ENCODE measurements at places on chromosomes 7 and 10.

DNA sequence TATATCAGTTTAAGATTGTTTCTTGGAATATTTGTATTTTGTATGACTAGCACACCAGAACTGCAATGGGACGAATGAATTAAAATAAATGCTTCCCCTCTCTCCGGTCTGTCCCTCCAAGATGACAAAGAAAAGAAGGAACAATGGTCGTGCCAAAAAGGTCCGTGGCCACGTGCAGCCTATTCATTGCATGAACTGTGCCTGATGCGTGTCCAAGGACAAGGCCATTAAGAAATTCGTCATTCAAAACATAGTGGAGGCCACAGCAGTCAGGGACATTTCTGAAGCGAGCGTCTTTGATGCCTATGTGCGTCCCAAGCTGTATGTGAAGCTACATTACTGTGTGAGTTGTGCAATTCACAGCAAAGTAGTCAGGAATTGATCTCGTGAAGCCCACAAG is 17.2 kb upstream of the PAPSS2 start:
- no peak for DNase-seq

DNA sequence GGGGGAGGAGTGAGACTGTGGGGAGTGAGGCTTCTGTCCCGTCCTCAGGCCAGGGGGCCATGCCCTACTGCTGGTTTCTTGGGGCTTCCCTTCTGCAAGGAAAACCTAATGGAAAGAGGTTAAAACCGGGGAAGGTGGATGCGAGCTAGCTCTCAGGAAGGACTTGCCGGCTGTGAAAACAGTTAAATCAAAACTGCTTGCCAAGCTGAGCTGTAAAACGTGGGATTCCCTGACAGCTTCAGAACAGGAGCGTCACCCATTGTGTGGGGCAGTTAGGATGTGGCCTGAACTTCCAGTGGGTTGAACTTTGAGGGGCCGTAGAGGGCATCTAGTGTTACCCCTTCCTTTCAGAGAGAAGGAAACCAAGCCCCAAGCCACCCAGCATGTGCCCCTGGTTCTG is 13.1 kb downstream of the TSPAN15 start:
- no peak for DNase-seq

GRCh38 chr10:60208676-60209269 is 180.9 kb downstream of the ANK3 start:
- DNase-seq: no peak

- no peak for DNase-seq
Observed at GRCh38 chr7:28685644-28686417, 272.3 kb downstream of the TRIL start.

DNA sequence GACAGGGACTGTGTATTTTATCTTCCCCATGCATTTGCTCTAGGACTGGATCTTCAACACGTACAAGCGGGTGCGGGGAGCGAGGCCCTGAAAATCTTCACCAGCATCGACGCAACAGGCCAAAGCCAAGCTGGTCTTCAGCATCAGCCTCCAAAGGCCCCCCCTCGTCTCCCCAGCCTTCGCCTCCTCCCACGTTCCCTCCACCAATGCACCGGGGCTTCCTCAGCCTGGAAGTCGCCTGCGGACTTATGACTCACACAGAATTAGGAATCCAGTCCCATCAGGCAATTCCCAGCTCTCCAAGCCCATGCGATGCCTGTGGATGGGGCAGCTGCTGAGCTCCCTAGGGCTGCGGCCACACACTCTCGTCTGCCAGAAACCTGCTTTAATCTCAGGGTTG is 36.3 kb upstream of the RNF32 start:
- DNase-seq: no peak

DNA sequence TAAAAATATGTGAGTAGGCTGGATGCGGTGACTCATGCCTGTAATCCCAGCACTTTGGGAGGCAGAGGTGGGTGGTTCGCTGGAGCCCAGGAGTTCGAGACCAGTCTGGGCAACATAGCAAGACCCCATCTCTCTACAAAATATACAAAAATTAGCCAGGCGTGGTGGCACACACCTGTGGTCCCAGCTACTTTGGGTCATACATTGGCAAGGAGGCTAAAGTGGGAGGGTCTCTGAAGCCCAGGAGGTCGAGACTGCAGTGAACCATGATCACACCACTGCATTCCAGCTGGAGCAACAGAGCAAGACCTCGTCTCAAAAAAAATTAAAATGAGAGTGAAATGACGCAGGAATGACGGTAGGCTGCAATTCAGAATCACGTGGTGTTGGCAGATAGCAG is 64.7 kb upstream of the SH2B2 start:
- DNase-seq: no peak

DNA sequence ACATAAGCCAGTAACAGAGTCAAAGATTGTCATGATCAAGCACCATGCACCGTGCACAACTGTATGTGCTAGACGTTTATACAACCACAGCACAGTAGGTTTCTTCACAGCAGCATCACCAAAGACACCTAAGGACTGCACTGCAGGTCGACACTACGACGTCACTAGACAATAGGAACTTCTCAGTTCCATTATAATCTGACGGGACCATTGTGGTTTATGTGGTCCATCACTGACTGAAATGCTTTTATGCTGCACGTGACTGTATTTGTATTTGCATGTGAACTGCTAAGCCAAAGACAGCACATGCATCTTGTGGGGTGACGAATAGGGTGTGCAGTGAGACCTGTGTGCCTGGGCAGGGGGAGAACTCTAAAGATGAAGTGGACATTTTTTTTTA is 164.9 kb downstream of the PARD3 start:
- DNase-seq: no peak

DNA sequence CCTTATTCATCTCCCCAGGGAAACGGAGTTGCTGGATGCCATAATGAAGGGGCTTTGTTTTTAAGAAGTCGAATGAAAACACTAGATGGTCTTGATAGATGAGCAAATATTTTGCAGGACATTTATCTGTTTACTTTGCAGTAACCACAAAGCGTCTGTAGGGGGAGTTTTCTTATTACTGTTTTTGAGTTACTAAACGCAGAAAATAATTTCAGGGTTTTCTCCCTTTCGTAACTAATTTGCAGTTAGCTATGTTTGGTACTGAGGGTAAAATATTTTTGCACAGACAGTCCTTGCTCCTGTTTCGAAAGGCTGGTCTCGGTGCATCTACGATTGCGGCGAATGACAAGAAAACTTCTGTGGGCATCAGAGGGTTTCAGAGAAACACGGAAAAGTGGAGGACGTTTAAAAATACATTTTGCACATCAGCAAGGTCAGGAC is 505.6 kb upstream of the MKI67 start:
- no peak for DNase-seq

GRCh38 chr7:73717991-73718405 is 1.5 kb downstream of the STX1A start:
- DNase-seq: no peak

DNA sequence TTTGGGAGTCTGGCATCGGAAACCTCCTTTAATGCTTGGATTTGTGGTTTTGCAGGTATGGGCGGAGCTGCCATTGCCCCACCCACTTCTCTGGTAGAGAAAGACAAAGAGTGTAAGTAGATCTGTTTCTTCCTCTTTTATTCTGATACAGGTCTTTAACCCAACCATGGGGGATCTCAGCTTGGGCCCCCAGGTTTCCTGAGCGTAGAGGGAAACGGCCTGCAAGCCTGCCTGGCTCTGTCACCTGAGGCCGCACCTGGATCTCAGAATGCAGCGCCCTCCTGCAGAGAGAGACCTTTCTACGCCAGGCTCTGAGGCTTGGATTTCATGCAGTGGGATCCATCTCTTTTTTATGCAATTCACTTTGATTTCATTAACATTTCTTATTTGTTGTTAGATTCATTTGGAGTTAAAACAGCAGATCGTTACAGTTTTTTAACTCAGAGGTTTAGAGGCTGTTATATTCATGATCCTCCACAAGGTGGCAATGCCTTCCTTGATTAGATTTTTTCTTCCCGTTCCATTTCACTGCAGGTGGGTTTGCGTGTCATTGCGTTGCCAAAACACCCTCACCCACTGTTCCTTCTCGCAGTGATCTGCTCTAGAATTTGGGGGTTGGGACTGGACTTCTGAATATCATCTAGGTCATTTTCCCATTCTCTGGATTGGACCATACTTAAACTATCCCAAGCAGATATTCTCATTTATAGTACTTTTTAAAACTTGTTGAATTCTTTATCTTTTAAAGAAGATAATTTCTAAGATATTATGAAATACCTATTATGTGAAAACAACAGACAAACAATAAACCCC is 20.0 kb downstream of the RBM17 start:
- DNase-seq: peak; percentile 9

- DNase-seq: no peak
Observed at GRCh38 chr10:83603708-83604107, 535.6 kb upstream of the GHITM start.

DNA sequence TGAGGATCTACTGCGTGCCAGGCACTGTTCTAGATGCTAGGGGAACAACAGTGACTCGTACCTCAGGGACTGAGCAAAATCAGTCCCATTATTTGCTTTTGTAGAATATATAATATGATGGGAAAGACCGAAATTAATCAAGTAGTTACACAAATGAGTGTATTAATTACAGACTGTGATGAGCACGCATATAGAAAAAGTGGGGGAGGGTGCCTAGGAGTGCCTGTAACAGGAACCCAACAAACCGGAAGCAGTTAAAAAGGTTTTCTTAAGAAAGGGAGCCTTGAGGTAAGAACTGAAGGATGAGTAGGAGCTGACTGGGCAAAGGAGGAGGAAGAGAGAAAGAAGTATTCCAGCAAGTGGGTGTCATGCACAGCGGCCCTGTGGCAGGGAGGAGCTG is 28.2 kb upstream of the IL6 start:
- DNase-seq: no peak

DNA sequence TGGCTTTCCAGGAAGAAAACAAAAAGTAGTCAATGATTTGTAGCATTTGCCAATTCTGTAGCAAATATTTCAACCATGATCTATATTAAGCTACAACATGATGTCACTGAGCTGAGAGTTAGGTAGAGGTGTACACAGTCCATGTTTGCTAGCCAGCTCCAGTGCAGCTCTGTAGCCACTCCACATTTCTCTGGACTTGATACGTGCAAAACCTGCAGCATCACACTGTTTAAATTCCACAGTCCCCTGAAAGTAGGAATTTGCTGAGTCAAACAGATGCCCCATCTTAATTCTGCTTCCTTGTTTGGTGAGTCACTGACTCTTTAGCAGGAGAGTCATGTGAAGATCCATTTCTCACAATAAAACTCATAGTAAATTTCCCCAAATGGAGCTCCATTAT is 89.8 kb upstream of the LRRTM3 start:
- no peak for DNase-seq

- DNase-seq: no peak
Observed at GRCh38 chr10:129852829-129853561, 111.1 kb downstream of the EBF3 start.

GRCh38 chr7:1401011-1401410 is 58.3 kb downstream of the MICALL2 start:
- no peak for DNase-seq

GRCh38 chr7:48424731-48425130 is 253.5 kb downstream of the ABCA13 start:
- DNase-seq: no peak

- DNase-seq: no peak
Observed at GRCh38 chr10:30092151-30092790, 32.9 kb upstream of the JCAD start.

- no peak for DNase-seq
Observed at GRCh38 chr10:79335094-79335469, 12.2 kb upstream of the PPIF start.

GRCh38 chr7:12647364-12648219 is 39.8 kb upstream of the ARL4A start:
- no peak for DNase-seq

- DNase-seq: no peak
Observed at GRCh38 chr7:30567081-30567480, 27.6 kb upstream of the GARS1 start.

- no peak for DNase-seq
Observed at GRCh38 chr7:10662982-10663884, 310.4 kb upstream of the PHF14 start.

GRCh38 chr7:46687203-46687602 is 766.1 kb upstream of the IGFBP3 start:
- no peak for DNase-seq

- no peak for DNase-seq
Observed at GRCh38 chr7:139860090-139860775, 31.2 kb downstream of the TBXAS1 start.

DNA sequence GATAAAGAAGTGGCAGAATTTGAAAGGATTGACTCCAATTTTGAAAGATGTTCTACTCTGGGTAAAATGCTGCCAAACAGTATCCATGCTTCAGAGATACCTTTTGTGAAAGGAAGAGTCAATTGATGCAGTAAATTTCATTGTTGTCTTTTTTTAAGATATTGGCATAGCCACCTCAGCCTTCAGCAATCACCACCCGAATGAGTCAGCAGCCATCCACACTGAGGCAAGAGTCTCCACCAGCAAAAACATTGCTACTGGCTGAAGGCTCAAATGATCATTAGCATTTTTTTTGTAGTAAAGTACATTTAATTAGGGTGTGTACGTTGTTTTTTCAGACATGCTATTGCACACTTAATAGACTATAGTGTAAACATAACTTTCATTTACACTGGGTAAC is 31.7 kb upstream of the CYP26C1 start:
- no peak for DNase-seq

GRCh38 chr7:98836811-98837629 is 32.8 kb downstream of the TMEM130 start:
- no peak for DNase-seq

DNA sequence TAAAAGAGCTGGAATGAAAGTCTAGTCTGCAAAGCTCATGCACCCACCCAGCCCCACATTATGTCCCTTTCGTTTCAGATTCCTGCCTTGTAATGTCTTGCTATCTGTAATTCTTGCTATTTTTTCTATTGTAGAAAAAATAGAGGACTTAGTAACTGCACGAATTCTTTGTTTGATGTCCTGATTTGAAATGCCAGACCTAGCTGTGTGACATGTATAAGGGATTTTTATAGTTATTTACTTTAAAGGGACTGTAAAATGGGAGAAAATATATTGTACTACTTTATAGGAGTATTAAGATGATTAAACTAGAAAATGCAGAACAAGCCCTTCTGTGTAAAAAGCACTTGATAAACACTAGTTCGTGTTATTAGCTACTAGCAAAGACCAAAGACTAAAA is 32.4 kb downstream of the TARP start:
- DNase-seq: no peak

GRCh38 chr10:48306870-48307710 is 613 bp downstream of the MAPK8 start:
- peak; percentile 17 for DNase-seq

- no peak for DNase-seq
Observed at GRCh38 chr7:100171087-100171681, 2.8 kb upstream of the GAL3ST4 start.
